ENCODE measurements at places on chromosomes 6 and 20. TPM values are rescaled to one million over a fixed set of nuclear protein-coding genes. Genes with fewer than 3 reads are reported as not detected.
A peak's percentile ranks its signal among the peaks of the same experiment; 100 is the strongest.

TRIM40 gene
- polyA plus RNA-seq = not detected

PNRC1 gene
- polyA plus RNA-seq = 102 TPM

HLA-DQB2 gene
- polyA plus RNA-seq = 0.32 TPM

CCR6 gene
- polyA plus RNA-seq = not detected

FNDC11 gene
- 0.13 TPM for polyA plus RNA-seq

BPIFA3 gene
- not detected for polyA plus RNA-seq

GRCh38 chr20:4136078-4136966 lies 121.0 kb upstream of the RNF24 start:
- DNase-seq = no peak

DNA sequence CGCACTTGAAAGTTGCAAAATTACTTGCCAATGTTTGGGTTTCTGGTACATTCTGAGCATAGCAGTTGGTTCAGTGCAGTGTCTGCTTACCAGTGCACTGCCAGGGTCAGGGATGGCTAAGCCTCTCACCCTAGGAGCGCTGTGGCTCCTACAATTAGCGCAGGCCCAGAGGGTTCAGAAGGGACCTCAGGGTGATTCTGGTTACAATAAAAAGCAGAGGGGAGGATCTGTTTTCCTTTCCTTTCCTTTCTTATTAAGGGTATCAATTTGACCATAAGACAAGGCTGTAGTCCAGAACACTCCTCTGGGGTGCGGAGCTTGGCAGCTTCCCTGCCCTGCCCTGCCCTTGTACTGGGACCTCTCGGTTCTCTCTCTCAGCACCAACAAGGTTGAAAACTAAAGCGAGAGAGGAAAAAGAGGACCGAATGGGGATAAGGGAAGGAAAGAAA lies 2.6 kb downstream of the MAFB start:
- no peak for DNase-seq

DNA sequence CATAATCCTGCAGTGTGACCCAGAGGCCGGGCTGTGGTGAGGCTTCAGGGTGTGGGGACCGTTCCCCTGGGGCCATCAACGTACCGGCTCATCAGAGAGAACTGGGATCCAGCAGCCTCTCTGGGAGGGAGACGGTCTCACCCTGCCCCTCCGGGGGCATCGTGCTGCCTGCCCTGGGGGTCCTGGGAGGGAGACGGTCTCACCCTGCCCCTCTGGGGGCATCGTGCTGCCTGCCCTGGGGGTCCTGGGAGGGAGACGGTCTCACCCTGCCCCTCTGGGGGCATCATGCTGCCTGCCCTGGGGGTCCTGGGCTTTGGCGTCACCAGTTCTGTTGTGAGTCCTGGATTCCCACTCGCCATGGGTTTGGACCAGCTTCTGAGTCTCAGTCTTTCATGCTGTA lies 17.1 kb downstream of the SMOC2 start:
- no peak for DNase-seq

DNA sequence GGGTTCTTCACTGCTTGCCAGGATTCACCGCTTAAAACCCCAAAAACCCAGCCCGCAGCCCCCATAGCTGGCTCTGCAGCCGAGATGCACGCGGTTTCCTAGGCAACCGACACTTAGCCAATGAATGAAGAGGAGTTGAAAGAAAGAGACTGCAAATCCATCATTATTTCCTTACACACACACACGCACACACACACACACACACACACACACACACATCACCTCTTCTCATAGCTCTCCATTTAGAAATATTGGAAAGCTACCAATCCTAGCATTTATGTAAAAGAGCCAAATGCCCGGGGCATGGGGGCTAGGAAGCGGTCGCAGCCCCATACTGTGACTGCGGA lies 3.4 kb upstream of the TUBB2B start:
- DNase-seq = no peak

DNA sequence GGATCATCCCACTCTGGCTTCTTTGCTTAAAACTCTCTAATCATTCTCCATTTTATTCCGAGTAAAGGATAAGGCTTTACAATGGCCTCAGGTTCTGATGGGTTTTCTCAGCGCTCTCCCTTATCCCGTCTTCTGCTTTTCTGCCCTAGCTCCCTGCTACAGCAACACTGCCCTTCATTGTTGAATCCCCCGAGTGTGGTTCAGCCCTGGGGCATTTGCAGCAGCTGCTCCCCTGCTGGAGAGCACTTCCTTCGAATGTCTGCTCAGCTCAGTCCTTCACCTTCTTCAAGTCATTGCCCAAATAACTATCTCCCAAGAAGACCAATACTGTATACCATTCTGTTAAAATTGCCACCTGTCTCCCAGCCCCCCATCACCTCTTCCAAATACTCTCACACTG lies 111.8 kb downstream of the TBXT start:
- DNase-seq = no peak

DNA sequence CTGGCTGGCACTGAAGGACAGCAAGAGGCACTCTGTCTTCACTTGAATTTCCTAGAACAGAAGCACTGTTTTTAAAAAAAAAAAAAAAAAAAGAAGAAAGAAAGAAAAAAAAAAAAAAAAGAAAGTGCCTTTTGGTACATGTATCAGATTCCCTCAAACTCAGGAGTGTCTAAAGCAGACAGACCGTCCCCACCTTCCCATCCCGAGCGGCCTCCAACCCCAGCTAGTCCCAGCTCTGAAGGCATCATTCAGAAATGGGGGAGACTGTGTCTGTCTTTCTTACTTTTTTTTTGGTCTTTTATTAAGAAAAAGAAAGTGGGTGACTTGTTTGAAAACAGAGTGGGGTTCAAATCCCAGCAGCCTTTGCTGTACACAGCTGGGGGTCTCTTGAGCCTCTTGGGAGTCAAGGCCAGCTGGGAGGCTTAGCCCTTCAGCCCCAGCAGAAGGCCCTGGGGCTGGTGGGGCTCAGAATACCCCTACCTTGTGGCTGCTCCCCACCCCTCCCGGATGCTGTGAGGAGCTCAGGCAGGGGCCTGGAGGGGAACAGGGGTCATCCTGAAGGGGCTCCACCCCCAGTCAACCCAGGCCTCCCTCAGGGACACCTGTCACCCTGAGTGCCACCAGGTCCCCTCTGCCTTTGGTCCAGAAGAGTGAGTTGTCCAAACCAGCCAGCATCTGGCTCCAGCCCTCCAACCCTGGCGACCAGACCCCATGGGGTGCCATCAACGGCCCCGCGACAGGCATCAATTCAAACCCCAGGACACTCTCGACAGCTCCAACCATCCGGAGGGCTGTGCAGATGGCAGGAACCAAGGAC lies 128.3 kb downstream of the TAF4 start:
- DNase-seq = no peak

DNA sequence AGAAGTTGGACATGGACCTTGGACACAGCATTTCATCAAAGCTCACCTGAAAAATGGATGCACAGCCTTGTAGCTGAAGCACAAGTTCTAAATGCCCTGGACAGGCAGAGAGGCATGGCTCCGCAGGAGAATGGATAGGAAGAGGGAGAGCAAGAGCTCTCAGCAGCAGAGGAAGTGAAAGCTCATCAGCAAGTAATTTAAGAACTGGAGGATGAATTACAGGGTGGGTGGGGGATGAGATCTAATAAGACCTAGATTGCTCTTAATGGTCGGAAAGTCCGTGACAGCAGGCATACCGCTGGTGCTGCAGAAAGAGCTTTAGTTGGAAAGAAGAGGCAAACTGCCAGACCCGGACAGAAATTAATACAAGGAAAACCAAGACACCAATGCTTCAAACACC lies 37.3 kb upstream of the SAYSD1 start:
- no peak for DNase-seq

- no peak for DNase-seq
These were observed 13.2 kb downstream of the CCN2 start for GRCh38 chr6:131937703-131938631.

DNA sequence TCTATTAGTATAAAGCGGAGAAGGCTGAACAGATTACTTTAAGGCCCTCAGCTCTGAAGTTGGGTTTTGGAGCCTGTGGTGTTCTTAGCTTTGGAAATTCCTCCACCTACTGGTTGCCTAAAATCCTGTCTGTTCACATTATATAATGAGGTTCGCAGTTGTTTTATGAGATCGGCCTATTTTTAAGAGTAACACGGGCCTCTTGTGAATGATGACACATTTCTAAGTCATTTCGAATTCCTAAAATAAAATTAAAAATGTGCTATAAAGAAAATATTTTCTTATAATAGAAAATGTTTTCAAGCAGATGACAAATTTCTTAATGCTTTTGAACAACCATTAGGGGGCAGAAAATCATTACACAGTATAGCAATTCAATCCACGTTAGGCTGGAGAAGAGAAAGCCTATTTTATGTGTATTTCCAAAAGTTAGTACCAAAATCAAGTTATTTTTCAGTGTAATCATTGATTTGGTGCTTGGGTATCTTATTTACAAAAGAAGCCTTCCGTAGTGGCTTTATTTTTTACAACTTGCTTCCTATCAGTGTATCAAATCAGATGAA lies 15.8 kb upstream of the FAM8A1 start:
- DNase-seq = peak; percentile 61

- no peak for DNase-seq
These were observed 140.6 kb upstream of the SLC22A16 start for GRCh38 chr6:110617057-110617456.

GRCh38 chr20:62736407-62737071 lies 27.9 kb downstream of the NTSR1 start:
- DNase-seq = no peak

DNA sequence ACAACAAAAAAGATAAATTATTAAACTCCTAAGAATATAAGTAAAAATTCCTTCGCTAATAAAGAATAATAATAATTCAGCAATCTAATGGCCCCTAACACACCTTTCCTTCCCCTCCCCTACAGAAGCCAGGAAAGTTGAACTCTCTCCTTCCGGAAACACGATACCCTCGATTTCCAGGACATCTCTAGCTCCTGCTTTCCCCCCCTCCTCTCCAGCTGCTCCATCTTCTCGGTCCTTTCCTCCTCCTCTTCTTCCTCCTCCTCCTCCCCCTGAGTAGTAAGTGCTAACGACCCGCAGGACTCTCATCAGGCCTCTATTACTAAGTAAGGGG lies 603 bp downstream of the TASP1 start:
- DNase-seq = no peak

DNA sequence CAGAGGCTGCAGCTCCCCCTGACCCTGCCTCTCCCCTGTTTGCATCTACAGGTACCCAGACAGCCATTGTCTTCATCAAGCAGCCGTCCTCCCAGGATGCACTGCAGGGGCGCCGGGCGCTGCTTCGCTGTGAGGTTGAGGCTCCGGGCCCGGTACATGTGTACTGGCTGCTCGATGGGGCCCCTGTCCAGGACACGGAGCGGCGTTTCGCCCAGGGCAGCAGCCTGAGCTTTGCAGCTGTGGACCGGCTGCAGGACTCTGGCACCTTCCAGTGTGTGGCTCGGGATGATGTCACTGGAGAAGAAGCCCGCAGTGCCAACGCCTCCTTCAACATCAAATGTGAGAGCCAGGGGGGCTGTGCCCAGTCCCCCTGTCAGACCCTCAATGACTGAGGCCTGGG lies 42.1 kb upstream of the SRF start:
- DNase-seq = no peak

- no peak for DNase-seq
These were observed 45.5 kb downstream of the STX11 start for GRCh38 chr6:144195671-144196270.

DNA sequence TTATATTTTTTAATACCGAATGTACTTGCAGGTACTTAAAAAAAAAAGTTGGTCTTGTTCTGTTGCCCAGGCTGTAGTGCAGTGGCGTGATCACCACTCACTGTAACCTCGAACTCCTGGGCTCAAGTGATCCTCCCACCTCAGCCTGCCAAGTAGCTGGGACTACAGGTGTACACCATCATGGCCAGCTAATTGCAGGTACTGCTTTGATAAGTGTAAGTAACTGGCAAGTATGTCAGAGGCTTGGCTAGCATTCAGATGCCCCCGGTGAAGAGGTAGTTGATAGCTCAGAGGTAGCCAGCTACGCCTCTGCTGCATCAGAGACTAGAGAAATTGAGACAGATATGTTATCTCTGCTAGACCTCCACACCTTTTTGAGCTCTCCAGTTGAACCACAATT lies 40.5 kb downstream of the BTBD9 start:
- no peak for DNase-seq

DNA sequence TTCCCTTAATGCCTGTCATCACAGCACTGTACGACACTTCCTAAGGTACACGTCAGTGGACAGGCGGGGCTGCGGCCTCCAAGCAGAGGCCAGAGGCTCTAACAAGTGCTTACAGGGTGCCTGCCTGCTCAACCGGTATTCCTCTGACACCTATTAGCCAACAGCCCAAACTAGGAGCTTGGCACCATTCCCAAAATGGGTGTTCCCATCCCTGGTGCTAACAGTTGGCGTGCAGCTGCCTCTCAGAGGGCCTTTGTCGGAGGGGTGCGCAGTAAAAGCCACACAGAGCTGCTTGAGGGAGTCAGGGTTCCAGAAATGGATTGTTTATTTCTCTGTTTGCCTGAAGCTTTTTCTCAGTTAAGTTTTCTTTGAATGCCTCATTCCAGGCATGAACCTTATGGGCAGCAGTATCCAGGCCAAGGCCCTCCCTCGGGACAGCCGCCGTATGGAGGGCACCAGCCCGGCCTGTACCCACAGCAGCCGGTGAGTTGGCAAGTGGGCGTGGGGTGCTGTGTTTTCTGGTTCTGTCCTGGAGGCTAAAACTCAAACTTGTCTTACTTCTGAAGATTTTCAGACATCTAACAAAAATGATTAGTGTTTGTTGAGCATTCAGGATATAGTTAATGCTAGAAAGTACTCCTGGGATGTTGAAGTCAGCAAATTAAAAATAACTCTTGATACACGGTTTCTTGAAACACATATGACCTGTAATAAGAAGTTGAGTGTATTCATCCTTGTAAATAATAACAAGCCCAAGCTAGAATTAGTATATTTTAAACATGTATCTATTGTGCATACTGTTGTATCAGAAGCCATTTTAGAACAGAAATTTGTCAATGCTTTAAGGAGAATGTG lies 124.7 kb downstream of the TMEM242 start:
- DNase-seq = no peak

DNA sequence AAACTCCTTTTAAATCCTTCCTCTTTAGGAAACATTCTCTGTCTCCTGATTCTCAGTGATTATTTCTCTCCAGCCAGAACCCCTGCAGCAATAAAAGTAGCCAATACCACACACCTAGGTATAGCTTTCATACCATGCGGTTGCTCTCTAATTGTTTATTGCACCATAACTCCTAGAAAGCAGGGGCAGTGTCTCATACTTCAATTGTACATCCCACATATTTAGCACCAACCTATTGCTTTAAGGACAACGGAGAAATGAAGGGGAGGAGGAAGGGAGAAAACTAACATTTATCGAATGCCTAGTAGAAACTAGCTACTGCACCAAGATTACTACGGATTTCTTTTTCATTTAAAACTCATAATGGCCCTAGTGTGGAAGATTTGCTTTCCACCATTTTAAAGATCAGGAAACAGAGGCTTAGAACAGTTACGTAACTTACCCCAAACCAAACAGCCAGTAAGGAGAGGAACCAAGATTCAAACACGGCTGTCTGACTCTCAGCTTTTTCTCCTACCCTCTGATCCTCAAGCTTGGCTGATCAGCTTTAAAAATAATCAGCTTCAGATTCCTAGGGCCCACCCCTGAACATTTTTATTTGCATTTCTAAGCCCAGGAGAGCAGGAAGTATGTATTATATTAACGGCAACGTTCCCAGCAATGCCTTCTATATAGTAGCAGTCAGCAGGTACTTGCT lies 43.4 kb upstream of the ATXN1 start:
- DNase-seq = no peak
